GM23338 (cell line): ENCODE measurements at places on chromosomes 7 and 10. TPM values are rescaled to one million over a fixed set of nuclear protein-coding genes. Genes with fewer than 3 reads are reported as not detected.

CTAGE15 gene
- polyA plus RNA-seq = 0.10 TPM in 1 of 2 replicates, not detected in the other

NSMCE4A gene
- polyA plus RNA-seq = 85.3 and 94.9 TPM in 2 replicates

CYP26C1 gene
- polyA plus RNA-seq = not detected in 2 replicates

ZNF467 gene
- polyA plus RNA-seq = 0.30 and 0.40 TPM in 2 replicates

CYP26A1 gene
- 0.87 and 1.2 TPM in 2 replicates for polyA plus RNA-seq

COBL gene
- 16.1 and 18.3 TPM in 2 replicates for polyA plus RNA-seq

VSIR gene
- polyA plus RNA-seq = 0.74 TPM in 1 of 2 replicates, not detected in the other

OR6V1 gene
- not detected in 2 replicates for polyA plus RNA-seq

TDRD1 gene
- polyA plus RNA-seq = 0.52 and 0.64 TPM in 2 replicates

DNA sequence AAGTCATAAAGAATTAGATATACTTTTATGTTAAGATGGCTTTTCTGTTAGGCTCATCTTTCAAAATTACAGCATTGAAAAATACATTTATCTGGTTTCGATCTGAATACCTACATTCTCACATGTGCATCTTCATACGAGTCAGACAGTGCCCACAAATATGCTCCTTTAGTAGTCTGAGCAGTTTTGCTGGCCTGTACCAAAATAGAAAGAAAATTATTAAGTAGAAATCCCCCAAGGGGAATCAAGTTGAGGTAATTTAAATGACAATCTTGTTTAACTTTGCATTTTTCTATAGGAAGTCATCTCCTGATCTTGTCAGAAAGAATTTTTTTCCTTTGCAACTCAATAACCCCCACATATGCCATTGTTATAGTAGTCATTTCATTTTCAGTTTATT, 287.4 kb upstream of the SEMA3D start:
- no peak for DNase-seq

- DNase-seq = peak; percentile 74
These were observed 857 bp downstream of the MEOX2 start for GRCh38 chr7:15685358-15686294.

GRCh38 chr7:157139111-157139809, 534 bp downstream of the UBE3C start:
- DNase-seq = peak; percentile 64

- DNase-seq = peak; percentile 35
These were observed 100.8 kb downstream of the PRTFDC1 start for GRCh38 chr10:24851629-24852028.

- DNase-seq = no peak
These were observed 18.4 kb upstream of the MET start for GRCh38 chr7:116653646-116654045.

GRCh38 chr10:10871352-10871751, 146.3 kb upstream of the CELF2 start:
- DNase-seq = peak; percentile 12

- no peak for DNase-seq
These were observed 15.1 kb downstream of the SLC35B4 start for GRCh38 chr7:134301592-134301991.

- DNase-seq = no peak
These were observed 2.7 kb downstream of the CDCA7L start for GRCh38 chr7:21942955-21943354.

GRCh38 chr7:141974831-141975230, 1.3 kb upstream of the TAS2R38 start:
- peak; percentile 72 for DNase-seq

DNA sequence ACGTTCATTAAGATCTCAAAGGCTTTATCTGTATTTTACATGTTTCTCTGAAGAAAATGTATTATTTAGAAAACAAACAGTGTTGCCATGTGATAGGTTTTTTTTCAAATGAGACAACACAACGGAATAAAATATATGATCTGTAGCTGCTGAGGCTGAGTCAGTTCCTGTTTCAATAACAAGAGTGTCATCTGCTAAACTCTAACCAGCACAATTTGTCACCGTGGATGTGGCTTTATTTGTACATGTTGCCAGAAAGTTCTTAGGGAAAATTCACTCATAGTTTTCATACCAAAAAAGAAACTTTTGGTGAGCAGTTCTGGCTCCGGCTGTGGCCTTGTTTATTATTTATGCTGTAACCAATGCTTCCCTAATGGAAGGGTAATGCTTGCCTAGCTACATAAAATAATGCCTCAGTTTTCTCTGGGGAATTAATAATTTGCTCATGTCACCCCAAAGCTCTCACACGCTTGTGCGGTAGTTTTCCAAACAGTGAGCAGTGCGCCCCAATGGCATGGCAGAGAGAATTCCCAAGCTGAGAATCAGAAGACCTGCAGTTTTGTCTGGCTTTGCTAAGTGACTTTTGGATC, 20.3 kb upstream of the KLF6 start:
- DNase-seq = no peak

GRCh38 chr10:110817614-110818013, 54.1 kb upstream of the PDCD4 start:
- no peak for DNase-seq

GRCh38 chr7:68143345-68143744, 1146.7 kb downstream of the TYW1 start:
- no peak for DNase-seq

DNA sequence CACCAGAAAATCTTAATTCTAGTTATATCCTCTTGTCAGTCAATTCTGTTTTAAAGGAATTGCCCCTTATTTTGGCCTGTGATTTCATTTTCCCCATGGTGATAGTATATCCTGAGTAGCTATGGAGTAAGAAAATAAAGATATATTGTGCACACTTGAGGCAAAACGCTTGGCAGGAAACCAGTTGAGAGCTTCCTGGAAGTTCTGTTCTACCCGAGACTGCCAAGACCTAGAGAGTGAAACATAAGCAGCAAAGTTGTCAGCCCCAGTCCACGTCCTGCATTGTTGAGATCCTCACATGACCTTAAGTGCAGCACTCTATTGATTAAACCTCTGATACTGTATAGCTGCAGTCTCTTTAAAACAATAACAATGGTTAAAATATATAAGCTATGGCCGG, 235.2 kb downstream of the CDC14C start:
- no peak for DNase-seq
